ENCODE measurements at places on chromosomes 6 and 20.

- no peak for DNase-seq
Observed at GRCh38 chr6:34143196-34143883, 2.5 kb downstream of the GRM4 start.

GRCh38 chr6:111987295-111987694 is 66.6 kb upstream of the CCN6 start:
- DNase-seq: no peak

- DNase-seq: peak; percentile 21
Observed at GRCh38 chr6:158460602-158461169, 99.2 kb upstream of the TMEM181 start.

DNA sequence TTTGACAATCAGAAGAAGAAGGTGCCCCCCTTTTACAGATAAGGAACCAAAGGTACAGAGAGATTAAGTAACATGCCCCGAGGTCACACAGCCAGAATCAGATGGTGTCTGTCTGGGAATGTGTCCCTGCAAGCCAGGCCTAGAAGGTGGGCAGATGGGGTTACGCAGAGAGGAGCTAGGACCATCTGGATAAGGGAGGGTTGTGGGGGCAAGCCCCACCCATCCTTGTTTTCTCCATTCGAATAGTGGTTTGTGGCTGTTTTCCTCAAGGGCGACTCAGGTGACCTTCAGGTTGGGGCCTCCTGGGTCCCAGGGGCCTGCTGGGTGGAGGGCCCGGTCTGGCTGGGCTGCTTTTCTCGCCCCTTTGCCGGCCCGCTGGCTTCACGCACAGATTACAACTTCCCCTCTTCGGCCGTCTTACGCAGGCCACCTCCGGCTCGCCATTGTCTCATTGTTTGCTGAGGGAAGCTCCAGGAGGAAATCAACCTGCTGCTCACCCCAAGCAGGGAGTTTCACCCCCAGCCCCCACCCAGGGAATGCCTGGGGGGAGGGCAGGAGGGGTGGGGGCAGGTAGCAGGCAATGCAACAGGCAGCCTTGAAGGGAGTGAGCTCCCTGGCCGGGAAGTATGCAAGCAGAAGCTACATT is 30.8 kb upstream of the CSNK2A1 start:
- no peak for DNase-seq

GRCh38 chr20:50101281-50101680 is 11.7 kb downstream of the UBE2V1 start:
- no peak for DNase-seq

DNA sequence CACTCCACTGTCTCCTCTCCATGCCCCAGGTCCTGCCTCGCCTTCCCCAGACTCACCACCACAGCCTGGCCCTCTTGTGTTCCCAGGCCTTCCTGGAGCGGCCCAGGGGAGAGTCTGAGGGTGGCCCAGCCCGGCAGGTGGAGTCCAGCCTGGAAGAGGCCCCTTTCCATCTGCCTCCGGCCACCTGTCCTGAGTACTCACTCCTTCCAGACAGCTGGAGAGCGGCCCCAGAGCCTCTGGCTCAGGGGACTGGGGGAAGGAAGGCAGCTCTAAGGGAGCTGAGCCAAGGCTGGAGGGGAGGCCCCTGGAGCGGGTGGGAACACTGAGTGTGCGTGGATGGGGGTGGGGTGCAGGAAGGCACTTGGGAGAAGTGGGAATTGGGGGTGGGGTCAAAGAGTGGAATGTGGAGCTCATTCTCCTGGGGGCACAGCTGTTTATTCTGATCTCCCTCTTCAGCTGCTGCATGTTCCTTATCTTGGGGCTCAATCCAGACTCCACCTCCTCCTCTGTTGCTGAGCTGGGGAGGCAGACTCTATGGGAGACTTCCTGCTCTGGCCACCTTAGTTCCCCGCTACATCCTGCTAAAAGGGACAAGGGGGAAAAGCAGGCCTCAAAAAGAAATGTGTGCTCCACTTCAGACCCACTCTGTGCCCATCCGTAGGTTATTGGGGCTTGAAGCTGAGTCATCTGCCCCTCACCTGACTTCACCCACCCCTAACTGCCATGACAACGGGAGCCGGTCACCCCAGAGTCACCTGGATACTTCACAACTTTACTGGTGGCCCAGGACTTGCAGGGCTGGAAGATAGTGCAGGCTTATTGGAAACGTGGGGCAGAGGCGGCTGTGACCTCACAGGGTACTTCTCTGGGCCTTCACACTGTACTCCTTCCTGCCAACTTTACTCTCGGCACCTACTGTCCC is 19.5 kb upstream of the TAF8 start:
- no peak for DNase-seq

Data from urothelium cell line (cell line).